ENCODE measurements at places on chromosomes 7 and 10.
A peak's percentile ranks its signal among the peaks of the same experiment; 100 is the strongest.

DNA sequence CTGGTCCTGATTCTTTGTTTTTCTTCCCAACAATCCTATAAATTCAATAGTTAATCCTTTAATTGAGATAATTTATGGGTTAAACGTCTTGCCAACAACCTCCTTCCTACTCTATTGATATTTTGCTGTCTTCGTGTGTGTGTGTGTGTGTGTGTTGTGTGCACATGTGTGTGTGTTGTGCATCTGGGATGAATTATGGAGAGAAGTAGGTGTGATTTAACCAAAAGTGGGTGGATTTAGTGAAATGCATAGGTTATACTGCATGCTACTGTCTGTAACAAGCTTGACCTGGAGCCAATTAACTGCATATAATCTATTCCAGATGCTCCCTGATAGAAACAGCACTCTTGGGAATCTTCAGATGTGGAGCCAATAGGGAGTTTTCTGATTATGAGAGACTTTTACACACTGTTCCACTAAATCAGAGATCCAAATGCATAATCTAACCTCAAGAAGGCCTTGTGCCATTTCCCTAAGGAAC is 61.2 kb downstream of the SEMA3D start:
- no peak for DNase-seq

GRCh38 chr7:127320974-127321373 is 68.2 kb upstream of the GRM8 start:
- DNase-seq: no peak

- DNase-seq: no peak
Observed at GRCh38 chr10:126913316-126913715, 8.1 kb downstream of the DOCK1 start.

DNA sequence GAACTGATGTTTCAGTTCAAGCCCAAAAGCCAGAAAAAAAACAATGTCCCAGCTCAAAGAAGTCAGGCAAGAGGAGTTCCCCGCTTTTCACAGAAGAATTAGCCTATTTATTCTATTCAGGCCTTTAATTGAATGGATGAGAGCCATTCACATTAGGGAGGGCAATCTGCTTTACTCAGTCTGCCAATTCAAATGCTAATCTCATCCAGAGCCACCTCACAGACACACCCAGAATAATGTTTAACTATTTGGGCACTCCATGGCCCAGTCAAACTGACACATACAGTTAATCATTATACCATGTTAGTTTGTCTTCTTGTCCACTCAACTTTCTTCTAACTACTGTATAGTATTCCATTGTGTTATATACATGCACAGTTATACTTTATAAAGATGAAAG is 2.6 kb upstream of the NPSR1 start:
- no peak for DNase-seq

DNA sequence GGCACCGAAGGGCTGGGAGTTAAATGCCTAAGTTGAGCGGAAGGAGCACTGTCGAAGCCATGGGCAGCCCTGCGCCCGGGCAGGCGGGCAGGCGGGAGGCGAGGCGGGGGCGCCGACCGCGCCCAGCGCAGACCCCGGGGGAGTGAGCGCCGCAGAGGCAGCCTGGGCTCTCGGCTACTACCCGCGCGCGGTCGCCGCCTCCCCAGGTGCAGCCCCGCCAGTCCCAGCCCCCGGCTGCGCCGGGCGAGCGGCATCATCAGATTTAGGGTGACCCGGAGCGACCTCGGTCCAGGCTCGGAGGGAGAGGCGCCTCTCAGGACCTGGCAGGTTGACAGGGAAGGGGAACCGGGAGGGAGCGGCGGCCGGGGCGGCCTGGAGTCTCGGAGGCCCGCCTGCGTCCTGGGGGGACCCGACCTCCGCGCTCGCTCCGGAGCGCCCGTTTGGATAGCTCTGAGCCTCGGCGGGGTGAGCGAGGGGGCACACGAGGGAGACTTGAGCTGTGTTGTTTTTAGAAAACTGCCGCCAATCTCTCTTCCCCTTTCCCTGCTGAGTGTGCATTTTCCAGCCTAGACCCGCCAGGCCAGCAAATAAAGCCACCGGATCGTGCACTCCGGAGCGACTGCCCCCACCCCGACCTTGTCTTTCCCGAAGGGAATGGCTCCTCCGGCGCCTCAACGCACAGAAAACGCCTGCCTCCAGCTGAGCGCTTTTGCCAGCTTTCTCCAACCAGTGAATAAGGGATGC is 2.3 kb upstream of the NRP1 start:
- DNase-seq: no peak

- no peak for DNase-seq
Observed at GRCh38 chr10:132527339-132528063, 10.1 kb upstream of the INPP5A start.

- DNase-seq: no peak
Observed at GRCh38 chr7:105487579-105488571, 34.2 kb downstream of the PUS7 start.

- no peak for DNase-seq
Observed at GRCh38 chr10:102523250-102524029, 19.7 kb downstream of the SUFU start.

GRCh38 chr10:9885761-9886160 is 1131.9 kb upstream of the CELF2 start:
- no peak for DNase-seq

GRCh38 chr10:90847436-90847835 is 10.4 kb downstream of the HTR7 start:
- no peak for DNase-seq

- DNase-seq: no peak
Observed at GRCh38 chr10:114881417-114881816, 56.6 kb upstream of the TRUB1 start.

- no peak for DNase-seq
Observed at GRCh38 chr7:899806-900205, 23.5 kb downstream of the GET4 start.

DNA sequence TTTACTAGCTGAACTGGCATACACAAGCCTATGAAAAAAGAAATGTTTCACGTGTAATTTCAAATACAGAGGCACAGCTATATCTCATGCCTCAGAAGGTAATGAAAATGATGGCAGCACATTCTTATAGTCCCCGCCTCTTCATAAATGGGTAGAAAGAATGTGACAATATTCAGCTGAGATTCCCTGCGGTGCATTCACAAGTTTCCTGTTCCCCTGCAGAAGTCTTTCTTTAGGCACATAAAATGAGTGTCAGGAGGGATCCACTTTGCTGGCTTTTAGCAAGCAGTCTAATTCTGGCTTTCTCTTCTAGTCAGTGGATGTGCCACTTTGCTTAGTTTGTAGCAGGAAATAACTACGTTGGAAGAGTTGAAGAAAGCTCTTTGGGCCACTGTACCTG is 56.1 kb downstream of the DGKB start:
- DNase-seq: no peak

GRCh38 chr10:71001470-71001869 is 113.1 kb upstream of the PCBD1 start:
- DNase-seq: no peak

GRCh38 chr10:88116971-88117626 is 253.7 kb downstream of the PTEN start:
- DNase-seq: no peak

DNA sequence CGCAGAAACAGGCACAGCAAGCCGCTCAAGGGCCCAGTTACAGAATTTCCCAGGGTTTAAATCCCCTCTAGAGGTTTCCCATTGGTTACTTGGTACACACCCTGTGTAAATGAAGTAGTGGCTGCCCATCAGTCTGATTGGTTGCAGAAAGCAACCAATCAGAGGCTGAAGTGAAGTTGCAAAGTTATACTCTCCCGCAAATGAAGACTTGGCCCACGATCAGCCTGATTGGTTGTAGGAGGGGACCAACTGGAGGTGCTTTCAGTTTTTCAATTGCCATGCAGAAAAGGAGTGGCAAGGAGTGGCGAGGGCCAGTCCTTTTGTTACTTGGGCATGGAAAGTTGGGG is 909.2 kb upstream of the AUTS2 start:
- no peak for DNase-seq

DNA sequence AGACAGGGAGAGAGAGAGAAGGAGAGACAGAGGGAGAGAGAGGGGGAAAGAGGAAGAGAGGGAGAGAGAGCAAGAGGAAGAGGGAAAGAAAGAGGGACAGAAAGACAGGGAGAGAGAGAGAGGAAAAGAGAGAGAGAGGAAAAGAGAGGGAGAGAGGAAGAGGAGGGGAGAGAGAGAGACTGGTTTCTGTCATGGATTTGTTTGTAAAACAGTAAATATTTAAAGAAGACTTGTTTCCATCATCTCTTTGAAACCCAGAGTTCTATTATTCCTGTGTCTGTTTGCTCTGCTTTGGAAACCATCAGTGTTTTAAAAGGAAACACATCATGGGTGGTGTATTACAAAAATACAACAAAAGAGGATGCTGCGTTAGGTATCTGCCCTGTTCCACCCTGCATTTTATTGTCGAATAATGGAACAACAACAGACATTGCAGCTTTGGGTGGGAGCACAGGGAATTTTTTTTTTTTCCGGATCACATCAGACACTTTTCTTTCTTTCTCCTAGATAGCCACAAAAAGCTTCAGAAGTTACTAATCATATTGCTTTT is 150.7 kb upstream of the RSU1 start:
- no peak for DNase-seq

GRCh38 chr7:130481898-130482297 is 10.0 kb upstream of the MEST start:
- no peak for DNase-seq

DNA sequence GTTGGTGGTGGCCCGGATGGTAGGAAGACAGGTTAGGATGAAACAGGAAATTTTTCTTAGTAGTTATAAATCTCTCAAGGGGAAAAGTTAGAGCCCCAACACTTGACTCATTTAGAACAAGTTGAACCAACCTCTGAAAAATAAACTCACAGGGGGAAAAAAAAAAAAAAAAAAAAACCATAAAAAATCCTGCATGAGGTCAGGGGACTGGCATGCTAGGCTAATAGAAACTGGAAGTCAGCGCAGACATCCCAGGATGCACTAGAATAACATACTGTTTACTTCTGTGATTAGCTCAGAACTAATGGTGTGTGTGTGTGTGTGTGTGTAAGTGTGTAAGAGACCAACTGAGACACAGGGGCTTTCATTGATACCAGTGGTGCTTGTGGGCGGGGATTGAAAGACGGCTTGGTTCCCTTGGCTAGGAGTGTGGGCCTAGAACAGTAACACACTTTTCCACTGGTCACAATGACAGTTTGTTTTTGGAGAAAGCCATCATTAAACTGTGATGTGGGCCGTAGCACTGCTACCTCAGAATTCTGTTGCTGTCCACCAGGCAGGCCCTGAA is 491.6 kb upstream of the GALNT17 start:
- no peak for DNase-seq

DNA sequence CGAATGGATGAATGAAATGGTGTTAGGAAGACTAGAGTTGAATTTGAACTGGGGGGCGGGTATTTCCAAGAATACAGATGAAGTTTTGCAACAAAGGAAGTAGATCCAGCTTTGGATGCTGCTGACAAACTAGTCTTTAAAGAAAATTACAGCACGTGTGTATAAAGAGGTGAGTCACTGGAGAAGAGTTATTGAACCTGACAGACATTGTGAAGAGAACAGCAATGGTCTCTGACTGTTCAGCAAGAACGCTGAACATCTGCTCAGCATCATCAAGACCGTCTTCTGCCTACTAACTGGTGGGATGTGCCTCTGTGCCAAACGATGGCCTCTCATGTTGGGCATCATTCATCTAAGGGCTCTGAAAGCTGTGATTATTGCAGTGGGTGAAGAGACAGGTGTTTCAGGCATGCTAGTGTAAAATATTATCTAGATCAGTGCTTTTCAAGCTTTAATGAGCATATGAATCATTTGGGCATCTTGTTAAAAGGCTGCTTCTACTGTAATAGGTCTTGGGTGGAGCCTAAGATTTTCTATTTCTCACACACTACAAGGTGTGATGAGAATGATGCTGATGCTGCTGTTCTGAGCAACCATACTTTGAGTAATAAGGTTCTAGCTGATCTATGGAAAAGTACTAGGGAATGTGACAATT is 291.3 kb downstream of the PTEN start:
- no peak for DNase-seq

DNA sequence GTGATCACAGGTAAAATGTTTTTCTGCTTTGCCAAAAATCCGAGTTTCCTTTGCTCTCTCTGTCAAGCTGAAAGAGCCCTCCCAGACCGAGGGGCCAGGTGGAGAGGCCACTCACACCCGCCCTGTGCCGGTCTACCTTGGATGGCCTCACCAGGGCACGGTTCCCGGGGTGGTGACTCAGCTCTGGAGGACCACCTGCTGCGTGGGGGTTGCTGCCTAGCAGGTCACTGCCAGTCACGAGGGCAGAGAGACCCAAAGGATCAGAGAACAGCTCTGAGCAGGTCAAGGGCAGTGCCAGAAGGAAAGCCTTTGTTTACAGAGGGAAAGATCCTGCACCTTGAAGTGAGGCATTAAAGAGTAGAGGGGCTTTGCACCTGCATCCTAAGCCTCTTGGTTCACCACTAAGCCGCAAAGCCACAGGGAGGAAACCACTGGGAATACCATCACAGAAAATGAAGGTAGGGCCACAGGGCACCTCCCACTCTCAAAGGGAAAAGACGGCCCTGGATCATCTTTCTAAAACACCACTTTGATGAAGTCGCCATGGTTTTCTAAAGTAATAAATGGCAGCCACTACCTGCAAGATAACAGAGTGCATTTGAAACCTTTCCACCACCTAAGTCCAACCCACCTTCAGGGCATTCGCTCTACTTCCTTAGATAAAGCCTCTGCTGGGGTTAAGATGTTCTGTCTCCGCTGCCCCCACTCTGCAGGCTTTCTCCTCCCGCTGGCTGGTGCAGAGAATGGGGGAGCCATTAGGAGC is 160.3 kb upstream of the KLF14 start:
- no peak for DNase-seq

DNA sequence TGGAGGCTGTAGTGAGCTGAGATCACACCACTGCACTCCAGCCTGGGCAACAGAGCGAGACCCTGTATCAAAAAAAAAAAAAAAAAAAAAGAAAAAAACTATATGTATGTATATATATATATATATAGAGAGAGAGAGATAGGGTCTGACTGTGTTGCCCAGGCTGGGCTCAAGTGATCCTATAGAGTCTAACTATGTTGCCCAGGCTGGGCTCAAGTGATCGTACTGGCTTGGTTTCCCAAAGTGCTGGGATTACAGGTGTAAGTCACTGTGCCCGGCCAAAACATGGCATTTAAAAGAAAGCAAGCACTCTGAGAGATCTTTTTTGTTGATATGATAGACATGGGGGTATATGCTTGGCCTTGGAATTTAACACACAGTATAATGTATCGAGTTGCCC is 20.0 kb downstream of the CYP17A1 start:
- no peak for DNase-seq

DNA sequence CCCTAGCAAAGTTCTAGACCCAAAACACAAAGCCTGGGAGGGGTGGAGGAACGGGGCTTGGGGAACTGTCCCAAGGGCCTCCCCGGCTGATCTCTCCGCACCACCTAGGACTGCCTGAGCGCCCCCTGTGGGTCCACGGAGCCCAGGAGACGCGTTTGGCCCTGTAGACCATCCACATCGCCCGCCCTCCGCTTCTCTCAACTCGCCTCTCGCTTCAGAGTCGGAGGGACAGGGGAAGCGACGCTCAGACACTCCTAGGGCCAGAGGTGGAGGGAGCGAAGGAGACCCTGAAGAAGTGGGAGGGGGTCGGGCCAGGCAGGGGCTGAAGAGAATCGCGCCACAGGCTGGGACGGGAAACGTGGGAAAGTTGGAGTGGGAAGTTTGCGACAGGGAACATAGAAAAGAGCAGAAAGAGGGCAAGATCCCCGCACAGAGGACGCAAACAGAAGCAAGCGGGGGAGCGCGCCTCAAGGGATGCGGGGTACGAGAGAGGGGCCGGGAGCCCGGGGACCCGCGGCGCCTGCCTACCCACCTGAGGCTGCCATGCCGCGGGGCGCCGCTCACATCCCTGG is 378 bp downstream of the PIK3AP1 start:
- peak; percentile 29 for DNase-seq

- no peak for DNase-seq
Observed at GRCh38 chr10:127197154-127197432, 702 bp upstream of the INSYN2A start.

- DNase-seq: no peak
Observed at GRCh38 chr7:51007551-51008505, 225.1 kb upstream of the GRB10 start.

All from NCI-H1930 (cell line).